ENCODE measurements at places on chromosomes 4 and X.

GRCh38 chrX:19162851-19163250, 40.6 kb upstream of the ADGRG2 start:
- DNase-seq: no peak

GRCh38 chr4:36351082-36351666, 69.8 kb downstream of the DTHD1 start:
- DNase-seq: peak; percentile 15

DNA sequence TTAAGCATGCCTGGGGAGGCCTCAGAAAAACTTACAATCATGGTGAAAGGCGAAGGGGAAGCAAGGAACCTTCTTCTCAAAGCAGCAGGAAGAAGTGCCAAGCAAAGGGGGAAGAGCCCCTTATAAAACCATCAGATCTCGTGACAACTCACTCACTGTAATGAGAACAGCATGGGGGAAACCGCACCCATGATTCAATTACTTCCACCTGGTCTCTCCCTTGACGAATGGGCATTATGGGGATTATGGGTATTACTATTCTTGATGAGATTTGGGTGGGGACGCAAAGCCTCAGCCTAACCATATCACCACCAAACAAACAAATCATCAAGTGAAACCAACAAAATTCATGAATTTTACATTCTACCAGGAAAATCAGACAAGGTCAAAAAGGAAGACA, 76.7 kb upstream of the TAB3 start:
- DNase-seq: no peak

- DNase-seq: no peak
Measured at GRCh38 chr4:135225551-135225950, 1024.0 kb upstream of the PABPC4L start.

DNA sequence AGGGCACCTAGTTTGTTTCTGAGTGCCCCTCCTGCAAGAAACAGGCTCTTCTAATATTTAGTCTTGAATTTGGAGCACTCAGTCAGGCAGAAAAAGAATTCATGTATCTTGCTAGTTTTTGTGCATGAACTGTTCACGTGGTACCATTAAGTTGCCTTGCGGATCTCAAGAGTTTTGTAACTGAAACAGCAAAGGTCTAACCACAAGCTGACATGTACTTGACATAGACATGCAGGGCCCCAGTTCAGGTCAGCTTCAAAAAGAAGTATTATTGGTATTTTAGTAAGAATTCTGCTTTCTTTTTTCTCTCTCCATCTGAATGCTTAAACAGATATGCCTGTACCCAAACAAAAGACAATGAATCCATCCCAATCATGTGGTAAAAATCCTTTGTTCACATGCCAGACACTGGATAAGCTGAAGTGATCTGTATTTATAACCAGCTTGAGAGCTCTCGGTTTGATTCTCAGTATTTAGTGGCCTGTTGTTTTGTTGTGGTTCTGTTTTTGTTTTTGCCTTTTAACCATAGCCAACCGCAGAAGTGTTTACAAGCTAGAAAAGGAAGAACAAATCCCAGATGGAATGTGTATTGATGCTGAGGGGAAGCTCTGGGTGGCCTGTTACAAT, 13.0 kb downstream of the RGN start:
- DNase-seq: no peak

DNA sequence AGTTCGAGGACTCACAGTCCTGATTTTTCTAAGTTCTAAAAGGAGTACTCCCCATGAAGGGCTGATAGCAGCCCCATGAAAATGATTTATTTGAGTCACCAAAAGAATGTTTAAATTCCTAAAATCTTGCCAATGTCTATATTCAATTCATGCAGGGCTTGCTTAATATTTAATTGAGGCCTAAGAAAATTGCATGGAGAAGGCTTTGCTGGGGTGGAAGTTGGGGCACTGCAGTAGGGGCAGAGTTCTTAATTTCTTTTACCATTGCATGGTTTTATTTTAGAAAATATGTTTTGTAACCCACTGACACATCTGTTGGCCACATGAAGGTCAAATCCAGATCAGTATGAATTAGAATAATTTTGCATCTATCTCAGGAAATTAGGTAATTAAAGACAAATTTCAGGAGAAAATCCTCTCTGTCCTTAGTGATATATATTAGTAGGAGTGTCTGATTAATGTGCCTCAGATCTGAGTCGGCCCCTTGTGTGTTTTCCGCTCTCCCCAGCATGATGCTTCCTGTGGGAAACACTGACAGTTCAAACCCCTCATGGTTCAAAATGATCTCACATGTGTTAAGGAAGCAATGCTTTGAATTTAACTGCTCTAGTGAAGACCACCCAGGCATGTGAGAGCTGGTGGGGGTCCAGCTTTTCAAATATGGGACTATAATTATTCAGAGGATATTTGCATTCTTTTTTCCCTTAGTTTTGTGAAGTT, 54.0 kb upstream of the EGFL6 start:
- DNase-seq: no peak

DNA sequence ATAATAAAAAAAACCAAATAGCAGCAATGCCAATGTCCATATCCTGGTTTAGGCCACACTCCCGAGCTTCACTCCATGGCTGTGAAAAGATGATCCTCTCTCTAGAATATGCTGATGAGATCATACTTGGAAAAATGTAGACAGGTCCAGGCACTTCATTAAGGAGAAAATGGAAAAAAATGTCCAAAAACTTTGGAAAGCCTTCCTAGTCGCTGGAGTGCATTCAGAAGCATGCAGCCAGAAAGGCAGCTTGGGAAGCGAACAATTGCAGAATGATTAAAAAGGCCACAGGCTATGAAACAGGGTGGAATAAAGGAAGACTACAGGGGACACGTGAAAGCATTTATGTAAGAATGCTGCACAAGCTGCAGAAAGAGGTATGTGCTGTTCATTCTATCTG, 165.6 kb upstream of the HCCS start:
- DNase-seq: no peak
